Activated gamma-delta T cell (primary cell): ENCODE measurements at places on chromosomes 5 and 9.
A peak's percentile ranks its signal among the peaks of the same experiment; 100 is the strongest.

GRCh38 chr5:79236970-79237739 is 1.2 kb downstream of the JMY start:
- peak; percentile 13 for DNase-seq

GRCh38 chr5:113017881-113018635 is 41.5 kb downstream of the DCP2 start:
- DNase-seq = no peak

- DNase-seq = no peak
Measured at GRCh38 chr5:135373736-135374515, 25.1 kb downstream of the MACROH2A1 start.

- no peak for DNase-seq
Measured at GRCh38 chr5:179284751-179285631, 60.3 kb downstream of the ADAMTS2 start.

GRCh38 chr5:111934511-111934910 is 177.5 kb upstream of the NREP start:
- DNase-seq = no peak

DNA sequence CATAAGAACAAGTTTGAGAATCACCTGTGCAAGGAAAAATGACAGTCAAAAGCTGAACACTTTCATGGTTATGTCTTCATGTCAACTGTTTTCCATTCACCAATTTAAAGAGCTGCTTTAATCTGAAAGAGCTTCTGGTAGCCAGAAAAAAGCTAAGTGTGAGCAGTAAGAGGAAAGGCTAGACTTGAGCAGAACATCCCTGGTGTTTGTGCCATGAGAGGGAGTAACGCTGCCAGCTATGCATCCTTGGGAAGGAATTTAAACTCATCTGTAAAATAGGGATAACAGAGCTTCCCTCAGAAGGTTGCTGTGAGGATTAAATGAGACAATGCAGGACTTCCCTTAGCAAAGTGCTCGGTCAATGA is 193.7 kb downstream of the MAPKAP1 start:
- no peak for DNase-seq

DNA sequence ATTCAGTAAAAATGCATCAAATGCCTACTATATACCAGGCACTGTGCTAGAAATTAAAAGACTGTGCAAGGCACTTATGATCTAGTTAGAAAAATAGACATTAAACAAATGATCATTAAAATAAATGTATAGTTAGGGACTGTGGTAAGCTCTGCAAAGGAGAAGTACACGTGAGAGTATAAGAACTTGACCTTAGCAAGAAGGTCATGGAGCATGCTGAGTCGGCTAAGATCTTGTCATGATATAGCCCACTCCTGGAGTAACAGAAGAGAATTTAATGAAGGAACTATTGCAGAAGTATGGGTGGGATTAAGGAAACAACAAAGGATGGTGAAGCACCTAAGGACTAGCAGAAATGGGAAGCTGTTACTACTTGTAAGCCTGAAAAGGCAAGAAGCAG is 23.5 kb upstream of the SAP30L start:
- no peak for DNase-seq

GRCh38 chr5:163106098-163106497 is 331.3 kb upstream of the CCNG1 start:
- no peak for DNase-seq

DNA sequence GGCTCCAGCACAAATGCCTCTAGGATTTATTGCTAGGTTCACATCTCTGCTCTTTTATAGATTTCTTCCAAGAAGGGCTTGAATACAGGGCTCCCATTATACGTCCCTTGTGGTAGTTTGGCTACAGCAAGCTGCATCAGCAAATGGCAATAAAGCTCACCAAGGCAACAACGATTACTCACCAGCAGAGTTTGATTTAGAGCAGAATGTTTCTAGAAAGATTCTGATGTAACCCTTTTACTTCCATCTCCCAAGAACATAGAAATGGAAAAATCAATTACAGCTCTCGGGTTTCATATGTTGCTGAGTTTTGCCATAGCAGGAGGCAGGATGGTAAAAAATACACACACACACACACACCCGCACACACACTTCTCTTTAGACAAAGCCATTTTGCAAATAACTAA is 124.2 kb upstream of the TNPO1 start:
- no peak for DNase-seq

DNA sequence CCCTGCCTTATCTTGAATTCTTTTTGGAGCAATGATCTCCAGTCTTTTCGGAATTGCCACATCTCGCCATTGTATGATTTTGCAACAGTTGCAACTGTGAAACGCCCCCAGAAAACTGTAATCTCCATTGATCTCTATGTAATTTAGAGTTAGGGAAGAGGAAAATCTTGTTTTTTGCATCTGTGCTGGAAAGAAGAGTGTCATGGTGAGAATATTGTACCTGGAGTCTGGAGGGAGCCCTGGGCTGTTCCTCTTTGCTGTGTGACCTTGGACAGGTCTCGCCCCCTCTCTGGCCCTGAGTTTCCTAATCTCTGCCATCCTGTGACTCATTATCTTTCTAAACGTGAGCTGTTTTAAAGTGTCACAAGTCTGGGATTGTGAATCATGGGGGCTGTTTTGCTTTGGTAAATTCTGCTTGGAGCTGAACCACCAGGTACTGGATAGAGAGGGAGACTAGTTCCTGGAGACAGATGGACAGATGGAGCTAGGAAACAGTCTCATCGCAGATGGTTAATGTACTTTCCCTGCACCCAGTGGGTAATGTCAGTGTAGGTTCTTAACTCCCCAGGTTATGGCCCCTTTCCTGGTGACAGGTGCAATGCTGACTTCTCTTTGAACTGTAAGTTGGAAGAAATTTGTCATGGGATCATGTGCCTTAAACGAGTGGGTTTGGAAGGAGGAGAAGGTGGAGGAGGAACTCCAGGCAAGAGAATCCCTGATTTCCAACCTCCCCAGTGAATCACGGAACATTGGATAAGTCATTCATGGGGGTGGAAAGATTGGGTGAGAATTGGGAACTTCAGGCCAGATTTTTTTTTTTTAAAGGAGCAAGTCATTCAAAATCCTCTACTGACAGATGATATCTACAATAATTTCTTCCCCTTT is 19.6 kb downstream of the PPARGC1B start:
- DNase-seq = no peak

DNA sequence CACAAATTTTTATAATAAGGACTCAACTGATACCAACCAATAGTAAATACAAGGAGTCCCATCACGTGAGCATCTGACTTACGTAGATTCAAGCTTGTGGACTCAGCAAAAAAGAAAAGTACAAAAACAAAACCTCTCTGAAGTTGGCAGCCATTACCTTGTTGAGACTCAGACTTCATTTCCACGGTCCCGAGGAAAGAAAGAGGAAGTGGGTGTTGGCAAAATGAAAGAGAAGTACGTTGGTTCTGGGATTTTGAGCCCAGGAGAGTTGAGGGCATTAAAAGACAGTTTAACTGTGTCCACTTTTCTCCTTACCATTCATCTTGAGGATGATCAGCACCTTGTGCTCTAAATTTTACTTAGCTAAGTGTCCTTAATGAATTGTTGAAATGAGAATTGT is 26.7 kb downstream of the NCBP1 start:
- DNase-seq = no peak

DNA sequence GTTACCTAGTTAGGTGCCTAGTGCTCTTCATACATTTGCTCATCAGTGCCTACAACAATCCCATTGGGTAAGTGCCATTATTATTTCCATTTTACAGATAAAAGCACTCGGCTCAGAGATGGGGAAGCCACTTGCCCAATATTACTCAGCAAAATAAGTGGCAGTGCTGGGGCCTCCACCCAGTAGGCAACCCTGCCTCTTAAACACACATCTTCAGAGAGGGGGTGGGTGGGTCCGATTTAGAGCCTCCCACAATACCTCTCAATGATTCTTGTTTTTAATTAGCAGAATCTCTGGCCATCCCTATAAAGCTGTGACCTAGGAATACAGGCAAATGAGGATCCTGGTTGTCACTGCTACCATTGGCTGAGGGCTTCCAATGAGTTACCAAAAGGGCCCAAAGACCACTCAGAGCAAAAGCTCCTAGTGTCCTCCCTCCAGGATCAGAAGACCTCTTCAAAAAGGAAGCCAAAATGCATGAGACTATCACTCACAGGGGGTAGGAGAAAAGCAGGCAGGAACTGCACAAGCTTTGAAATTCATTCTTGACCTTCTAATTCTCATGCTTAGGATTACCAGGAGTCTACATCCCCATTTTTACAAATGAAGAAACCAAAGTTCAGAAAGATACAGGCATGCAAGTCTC is 36.1 kb upstream of the UBE2D2 start:
- no peak for DNase-seq

GRCh38 chr5:156918311-156918845 is 44.6 kb downstream of the TIMD4 start:
- no peak for DNase-seq
